C1 segment of cervical spinal cord (tissue), 14 donors: ENCODE measurements at places on chromosomes 6 and 20.

DNA sequence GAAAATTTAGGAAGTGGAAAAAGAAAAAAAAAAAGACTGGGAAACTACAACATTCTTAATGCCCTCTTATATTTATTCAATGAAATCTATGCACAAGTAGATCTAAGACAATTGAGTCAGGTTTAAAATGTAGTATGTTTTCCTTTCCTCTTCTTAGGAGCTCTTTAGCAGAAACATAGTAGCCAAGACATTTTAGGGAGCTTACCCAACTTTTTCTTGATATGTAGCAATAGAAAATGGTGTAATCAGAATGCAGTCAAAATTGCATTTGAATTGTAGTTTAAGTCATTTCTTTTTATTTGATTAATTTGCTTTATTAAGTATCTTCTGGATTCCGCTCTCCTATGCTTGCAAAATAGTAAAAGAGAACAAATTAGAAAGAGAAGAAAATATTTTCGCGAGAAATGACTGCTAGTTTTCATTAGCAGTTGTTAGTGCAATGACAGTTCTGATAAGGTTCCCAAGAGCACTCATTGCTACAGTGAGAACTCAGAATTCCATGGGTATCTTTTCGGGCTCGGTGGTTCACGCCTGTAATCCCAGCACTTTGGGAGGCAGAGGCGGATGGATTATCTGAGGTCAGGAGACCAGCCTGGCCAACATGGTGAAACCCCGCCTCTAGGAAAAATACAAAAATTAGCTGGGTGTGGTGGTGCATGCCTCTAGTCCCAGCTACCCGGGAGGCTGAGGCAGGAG is 52.2 kb downstream of the JARID2 start:
- no peak for DNase-seq

DNA sequence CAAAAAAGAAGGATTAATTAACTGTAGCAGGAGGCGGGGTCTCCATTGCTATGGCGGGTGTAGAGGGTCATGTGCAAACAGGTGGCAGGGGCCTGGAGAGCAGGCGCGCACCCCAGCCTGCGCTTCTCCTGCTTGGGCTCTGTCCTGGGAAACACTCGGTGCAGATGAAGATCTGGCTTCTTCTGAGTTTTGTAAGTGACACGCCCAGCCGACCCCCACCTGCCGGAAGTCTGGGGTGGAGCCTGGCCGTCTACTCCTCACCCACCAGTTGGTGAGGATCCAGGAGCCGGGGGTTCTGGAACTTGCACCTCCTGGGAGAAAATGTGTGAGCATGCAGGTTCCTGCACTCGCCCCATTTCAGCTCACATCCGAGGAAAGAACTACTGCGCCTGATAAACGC is 19.3 kb downstream of the PMEPA1 start:
- no peak for DNase-seq

- no peak for DNase-seq
Measured at GRCh38 chr6:166483573-166484250, 101.0 kb upstream of the MPC1 start.

DNA sequence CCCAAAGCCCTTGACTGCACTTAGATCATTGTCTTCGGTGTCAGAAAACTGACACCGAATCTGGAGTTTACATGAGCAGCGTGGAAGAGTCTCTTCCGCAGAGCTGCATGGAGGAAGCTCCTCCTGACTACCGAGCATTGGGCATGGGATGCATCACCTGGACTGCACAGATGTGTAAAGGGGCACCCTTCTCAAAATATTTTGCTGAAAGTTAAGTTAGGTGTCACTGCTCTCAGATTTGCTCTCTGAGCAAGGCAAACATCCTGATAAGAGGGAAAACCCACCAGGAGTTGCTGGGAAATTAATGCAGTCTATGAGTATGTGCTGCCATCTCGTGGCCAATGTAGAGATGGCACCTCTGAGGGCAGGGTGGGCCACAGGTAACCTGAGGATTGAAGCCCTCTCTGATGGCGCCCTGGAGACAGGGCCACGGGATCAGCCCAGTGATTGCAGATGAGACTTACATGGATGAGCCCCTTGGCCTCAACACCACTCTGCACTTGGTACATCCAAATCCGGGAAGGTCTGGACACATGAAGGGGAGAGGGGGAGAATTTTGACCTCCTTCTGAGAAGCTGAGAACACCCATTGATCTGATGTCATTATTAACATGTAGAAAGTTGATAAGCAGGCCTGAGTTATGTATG is 129.9 kb downstream of the LPA start:
- peak; percentile 52 for DNase-seq

- no peak for DNase-seq
Measured at GRCh38 chr6:149716181-149716963, 1.5 kb downstream of the LATS1 start.

DNA sequence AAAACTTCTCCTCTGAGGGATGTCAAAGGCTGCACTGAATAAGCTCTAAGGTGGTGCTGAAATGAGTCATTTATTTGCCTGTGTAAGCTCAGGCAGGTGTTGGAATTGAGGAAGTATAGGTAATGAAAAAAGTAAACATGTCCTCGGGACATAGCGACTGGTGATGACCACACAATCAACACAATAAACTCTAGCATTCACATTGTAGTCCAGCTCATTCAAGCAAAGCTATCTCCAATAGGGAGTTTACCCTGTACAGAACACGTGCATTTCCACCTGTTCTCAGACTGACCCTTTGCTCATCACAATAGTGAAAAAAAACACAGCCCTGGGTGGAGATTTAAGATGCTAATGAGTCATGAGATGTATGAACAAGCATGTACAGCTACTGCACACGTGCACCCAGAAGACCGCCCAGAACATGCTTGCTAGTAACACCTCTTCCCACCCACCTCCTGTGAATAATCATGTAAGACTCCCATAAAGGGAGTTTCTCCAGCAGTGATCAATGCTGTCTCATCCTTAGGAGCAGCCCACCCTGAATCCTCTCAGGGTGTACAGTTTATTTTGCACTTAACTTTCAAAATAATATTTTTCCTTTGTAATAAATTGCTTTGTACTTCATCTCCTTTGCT is 33.0 kb upstream of the POU5F1 start:
- no peak for DNase-seq

- no peak for DNase-seq
Measured at GRCh38 chr20:2524709-2525506, 11.5 kb upstream of the TMC2 start.

- DNase-seq, result no peak
Measured at GRCh38 chr6:140321891-140322290, 947.4 kb upstream of the CITED2 start.

DNA sequence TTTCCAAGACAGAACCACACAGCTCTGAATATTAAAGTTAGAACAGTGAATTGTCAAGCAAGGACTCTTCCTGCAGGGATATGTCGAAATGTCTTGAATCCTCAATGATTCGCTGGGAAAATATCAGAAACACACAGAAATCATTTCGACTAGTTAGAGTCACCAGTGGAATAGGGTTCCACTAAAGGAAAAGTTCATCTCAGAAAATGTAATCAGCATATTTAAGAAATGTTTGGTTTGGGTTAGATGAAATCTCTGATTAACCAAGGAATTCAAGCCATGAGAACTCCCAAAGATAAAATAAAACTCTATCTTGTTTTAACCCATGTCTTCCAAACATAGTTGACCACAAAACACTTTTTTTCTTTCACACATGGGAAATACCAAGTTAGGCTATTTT is 621.0 kb upstream of the NRSN1 start:
- no peak for DNase-seq

- DNase-seq, result no peak
Measured at GRCh38 chr6:121086876-121087275, 247.4 kb downstream of the TBC1D32 start.

GRCh38 chr20:39691151-39691862 is 729.2 kb downstream of the DHX35 start:
- no peak for DNase-seq

- no peak for DNase-seq
Measured at GRCh38 chr6:4511641-4512020, 264.6 kb upstream of the CDYL start.

GRCh38 chr6:143583542-143584327 is 72.2 kb upstream of the FUCA2 start:
- DNase-seq, result no peak

- DNase-seq, result no peak
Measured at GRCh38 chr6:80366051-80366450, 259.6 kb downstream of the BCKDHB start.

DNA sequence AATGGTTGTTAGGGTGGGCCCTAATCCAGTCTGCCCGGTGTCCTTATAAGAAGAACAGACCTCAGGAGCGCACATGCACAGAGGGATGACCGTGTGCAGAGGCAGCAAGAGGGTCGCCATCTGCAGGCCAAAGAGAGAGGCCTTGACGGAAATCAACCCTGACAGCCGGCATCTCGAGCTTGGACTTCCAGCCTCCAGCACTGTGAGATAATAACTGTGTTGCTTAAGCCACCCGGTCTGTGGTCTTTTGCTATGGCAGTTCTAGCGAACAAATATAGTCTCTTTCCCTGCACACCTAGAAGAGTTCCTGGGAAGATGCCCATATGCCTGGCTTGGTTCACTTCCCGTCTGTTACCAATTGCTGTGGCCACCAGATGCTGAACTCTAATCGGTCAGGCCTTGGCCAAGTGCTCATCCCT is 35.3 kb upstream of the PTGIS start:
- no peak for DNase-seq

- DNase-seq, result no peak
Measured at GRCh38 chr6:1624851-1625781, 15.4 kb downstream of the FOXC1 start.

GRCh38 chr20:51509208-51509607 is 33.3 kb downstream of the NFATC2 start:
- no peak for DNase-seq

DNA sequence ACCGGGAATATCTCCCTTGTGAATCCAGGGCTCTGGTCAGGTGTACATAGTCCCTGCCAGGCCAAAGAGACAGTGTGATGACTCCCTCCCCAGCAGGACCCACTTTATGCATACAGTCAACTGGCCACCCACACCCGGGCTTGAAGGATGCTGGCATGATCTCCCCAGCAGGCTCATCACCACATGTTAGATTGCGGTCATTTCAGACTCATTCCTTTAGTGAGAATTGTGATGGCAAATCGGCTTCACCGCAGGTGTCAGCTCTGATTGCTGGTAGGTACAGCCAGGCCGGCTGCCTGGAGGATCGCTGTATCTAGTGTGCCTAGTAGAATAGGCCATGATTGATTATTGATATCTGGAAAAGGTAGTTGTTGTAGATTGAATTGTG is 24.5 kb downstream of the CD83 start:
- no peak for DNase-seq

- no peak for DNase-seq
Measured at GRCh38 chr6:11711003-11711983, 67.3 kb downstream of the ADTRP start.

DNA sequence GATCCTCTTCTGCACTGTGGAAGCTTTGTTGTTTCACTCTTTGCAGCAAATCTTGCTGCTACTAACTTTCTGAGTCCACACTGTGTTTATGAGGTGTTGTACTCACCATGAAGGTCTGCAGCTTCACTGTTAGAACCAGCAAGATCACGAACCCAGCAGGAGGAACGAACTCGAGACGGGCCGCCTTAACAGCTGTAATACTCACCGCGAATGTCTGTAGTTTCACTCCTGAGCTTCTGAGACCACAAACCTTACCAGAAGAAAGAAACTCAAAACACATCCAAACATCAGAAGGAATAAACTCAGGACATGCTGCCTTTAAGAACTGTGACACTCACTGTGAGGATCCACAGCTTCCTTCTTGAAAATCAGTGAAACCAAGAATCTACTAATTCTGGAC is 48.1 kb upstream of the MBOAT1 start:
- no peak for DNase-seq

- DNase-seq, result no peak
Measured at GRCh38 chr20:63525185-63525584, 4.6 kb downstream of the PPDPF start.

- no peak for DNase-seq
Measured at GRCh38 chr6:23002044-23002619, 432.8 kb downstream of the HDGFL1 start.

GRCh38 chr20:42193119-42193518 is 574.9 kb upstream of the CHD6 start:
- no peak for DNase-seq

DNA sequence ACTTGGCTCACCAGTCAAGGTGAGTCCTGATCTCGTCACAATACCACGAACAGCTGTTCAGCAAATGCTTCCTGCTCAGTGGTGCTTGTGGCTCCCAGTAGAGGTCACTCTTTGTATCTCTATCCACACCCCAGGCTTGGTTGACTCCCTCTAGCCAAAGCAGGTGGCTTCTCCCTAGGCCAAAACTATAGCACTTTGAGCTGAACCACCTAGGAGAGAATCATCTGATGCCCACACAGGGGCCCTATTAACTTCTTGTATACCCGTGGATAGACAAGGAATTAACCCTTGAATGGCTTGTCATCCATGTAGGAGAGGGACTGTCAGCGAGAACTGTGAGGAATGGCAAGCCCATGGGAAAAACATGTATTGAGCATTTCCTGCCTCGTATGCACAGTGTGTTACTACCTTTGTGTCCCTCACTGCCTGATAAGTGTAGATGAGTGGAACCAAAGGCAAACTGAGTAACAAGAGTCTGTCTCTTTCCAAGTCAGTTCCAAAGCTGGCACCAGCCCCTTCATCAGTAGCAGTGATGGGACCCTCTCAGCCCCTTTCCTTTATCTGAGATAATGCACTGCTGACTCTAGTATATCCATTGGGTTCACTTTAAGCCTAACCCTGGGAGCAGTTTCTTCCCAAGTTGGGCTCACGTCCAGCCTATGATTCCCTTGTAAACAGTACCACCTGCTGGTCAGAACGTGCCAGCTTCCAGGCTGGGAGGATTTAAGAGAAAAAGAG is 42.5 kb downstream of the EIF2S2 start:
- DNase-seq, result peak; percentile 16

DNA sequence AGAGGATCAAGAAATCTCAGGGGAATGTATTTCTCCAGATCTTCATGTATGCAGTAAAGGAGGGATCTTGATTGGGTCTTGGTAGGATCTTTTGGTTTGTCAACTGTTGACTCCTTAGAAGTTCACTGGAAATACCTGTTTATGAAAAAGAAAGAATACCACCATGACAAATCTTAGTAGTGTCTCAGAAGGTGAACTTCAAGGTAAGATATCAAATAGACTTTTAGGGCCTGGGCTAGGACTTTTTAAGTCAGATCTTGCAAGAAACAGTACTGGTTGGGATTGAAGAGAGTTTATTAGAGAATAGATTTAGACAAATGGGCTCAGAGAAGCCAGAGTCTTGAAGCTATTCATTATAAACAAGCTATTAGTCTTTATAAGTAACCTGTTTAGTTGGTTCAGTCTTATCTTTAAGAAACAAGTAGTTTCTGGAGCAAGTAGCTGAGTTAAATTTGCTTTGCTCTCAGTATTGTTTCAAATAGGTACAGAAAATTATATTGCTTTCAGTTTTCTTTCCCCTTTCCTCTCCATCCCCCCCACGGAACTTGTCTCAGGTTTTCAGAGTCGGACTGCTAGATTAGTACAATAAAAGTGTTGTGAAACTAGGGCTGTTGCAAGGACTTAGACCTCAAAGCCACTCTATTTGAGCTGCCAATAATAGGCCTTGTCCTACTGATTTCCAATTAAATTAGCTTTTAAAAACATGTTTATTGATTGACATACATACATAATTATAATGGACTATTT is 529.1 kb upstream of the CITED2 start:
- no peak for DNase-seq
